AG09319 (cell line): ENCODE measurements at places on chromosomes 5 and 9.

DNA sequence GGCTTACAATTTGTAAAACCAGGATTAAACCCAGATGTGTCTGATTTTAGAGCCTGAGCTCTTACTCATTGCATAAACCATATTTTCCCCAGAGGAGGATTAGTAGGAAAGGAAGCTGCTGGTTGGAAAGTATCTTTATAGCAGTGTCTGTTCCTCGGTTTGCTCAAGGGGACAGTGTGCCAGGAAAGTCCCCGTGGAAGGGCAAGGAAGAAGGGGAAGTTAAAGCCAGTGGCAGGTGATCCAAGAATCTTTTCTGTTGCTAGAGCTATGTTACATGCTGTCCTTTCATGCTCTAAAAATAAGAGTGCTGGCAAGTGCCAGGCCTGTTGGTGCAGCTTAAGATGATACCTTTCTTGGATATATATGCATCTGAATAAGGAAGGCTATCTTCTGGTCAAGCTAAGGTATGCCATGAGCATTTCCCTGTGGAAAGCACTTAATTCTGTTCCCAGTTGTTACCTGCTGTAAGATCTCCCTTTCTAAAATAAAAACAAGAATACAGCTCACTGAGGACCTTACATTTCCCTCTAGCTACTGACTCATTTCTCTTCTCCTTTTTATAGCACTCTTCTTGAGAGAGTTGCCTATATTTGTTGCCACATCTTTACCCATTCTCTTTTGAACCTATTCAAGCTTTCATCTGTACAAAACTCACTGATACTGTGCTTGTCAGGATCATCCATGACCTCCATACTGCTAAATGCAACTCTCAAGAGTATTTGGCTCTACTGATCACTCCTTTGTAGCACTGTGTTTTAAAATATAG lies 8.0 kb downstream of the PDCD1LG2 start:
- no peak for DNase-seq

DNA sequence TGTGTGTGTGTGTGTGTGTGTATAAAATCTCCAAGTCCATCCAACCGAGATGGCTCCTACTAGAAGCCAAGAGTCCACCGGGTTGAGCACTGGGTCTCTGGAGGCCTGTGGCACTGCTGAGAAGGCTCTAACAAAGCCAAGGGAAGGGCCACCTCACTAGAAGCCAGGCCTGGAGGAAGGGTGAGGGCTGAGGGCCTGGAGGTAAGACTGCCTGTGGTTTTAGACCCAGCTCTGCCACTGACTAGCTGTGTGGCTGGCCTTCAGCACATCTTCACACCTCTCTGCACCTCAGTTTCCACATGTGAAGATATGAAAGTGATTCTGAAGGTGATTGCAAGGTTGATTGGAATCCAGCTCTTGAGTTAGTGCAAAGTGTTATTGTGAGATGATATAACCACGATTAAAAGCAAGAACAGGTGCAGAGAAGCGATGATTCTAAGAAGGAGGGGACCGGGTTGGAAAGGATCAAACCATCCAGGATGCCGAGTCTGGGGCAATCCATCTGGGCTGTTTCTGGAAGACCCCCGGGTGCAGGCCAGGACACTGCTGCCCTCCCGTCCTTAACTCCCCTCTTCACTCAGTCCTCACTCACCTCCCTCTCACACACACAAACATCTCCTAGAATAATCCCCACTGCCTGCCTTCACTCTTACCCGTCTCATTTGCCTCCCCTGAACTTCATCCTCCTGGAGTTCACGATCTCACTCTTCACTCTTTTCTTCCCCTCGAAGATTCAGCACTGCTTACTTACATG lies 2.3 kb downstream of the IL4 start:
- no peak for DNase-seq

DNA sequence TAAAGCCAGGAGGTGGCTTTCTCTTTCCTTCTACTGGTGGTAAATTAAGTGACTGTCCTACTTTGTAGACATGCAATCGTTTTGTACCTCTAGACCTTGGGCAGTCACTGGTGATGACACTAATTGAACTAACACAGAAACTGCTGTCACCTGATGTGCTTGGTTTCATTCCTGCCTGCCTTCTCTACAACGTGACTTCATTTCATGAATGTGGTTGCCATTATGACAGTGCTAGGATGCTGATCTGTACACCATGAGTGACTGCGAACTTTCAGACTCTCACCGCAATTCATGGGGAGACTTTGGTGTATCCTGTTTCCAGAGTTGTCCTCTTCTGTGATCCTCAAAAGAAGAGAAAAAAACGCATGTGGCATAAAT lies 47.5 kb downstream of the UBE2QL1 start:
- DNase-seq = no peak

GRCh38 chr5:171678646-171679045 lies 107.0 kb upstream of the SMIM23 start:
- DNase-seq = no peak

- no peak for DNase-seq
Observed at GRCh38 chr5:128328007-128328406, 210.0 kb downstream of the FBN2 start.

DNA sequence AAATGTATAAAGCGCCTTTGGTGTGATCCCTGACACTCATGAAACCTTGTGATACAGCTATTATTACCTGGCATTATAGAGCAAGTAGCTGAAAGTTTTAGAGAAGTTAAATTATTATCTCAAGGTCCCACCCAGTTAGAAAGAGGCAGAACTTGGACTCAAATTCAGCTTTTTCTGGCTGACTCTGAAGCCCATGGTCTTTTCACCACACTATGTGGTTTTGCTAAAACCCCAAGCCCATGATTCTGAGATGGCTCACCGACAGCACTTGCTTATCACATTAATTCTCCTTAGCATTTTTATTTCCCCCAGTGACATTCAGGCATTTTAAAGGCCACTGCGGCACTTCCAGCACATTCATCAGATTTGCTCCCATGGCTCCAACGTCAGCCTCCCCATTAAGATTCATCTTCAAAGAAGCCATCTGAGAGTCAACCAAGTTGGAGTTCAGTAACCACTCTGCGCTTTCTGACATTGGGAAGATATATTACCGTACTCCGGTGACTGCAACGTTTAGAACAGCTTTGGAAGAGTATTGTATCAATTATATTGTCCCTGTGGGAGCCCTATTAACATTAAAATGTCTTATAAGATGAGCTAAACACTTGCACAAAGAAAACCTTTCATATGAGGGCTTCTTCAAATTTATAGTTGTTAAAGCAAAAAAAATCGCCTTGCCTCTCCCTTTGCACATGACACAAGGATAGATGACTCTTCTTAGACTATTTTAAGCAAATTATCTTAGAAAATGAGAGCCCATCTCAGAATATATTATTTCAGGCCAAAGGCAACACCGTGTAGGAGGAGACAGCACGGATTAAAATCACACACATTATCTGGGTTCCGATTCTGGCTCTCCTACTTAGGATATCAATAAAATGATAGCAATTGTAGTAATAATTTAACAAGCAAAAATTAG lies 638.1 kb downstream of the ACTL7B start:
- no peak for DNase-seq

DNA sequence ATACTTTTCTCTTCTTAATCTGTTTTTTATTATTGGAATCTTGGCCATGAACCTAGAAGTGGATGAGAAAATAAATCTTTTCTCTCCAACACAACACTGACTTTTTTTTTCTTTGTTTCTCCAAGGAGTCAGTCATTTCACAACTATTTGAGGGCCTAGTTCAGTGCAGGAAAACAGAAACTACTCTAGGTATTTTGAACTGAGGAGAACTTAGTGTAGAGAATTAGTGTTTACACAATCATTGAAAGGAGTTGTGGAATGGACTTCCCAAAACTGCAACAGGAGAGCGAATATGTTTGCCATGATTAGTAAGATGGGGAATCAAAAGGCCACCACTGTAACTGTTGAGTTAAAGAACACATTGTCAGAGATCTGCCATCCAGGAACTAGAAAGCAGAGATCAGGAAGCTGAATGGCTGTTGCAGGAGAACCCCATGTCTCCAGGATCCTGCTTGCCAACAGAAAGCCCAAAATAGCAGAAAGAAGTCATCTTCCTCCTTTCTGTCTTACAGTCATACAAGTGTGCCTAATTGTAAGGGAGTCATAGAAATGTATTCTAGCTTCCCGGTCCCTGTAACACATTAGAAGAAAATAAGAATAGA lies 20.3 kb upstream of the PCDH1 start:
- no peak for DNase-seq

- DNase-seq = no peak
Observed at GRCh38 chr5:34657274-34657921, 1.3 kb downstream of the RAI14 start.

GRCh38 chr9:114247491-114247890 lies 75.4 kb upstream of the ORM1 start:
- DNase-seq = no peak

DNA sequence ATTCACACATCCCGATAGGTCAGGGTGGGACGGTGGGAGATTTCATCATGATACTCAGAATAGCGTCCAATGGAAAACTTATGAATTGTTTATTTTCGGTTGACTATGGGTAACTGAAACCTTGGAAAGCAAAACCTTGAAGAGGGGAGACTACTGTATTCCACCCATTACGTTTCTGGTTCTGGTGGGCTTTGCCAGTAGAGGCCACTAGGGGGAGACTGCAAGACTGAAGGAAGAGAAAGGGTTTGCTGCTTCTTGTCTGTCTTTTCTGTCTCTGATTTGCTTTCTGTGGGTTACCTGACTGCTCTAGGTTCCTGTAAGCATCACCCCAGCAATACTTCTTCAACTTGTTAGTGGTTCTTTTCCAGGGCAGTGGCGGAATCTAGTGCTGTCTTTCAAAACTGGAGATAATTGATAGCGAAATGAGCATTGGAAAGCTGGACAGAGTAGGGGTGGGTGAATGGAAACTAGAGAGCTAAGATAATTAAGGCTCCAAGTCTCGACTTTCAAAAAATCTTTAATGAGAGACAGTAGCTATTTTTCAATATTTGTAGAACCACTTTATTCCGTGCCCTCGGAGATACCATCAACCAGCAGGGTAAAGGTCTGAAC lies 27.0 kb downstream of the GRIN3A start:
- no peak for DNase-seq

DNA sequence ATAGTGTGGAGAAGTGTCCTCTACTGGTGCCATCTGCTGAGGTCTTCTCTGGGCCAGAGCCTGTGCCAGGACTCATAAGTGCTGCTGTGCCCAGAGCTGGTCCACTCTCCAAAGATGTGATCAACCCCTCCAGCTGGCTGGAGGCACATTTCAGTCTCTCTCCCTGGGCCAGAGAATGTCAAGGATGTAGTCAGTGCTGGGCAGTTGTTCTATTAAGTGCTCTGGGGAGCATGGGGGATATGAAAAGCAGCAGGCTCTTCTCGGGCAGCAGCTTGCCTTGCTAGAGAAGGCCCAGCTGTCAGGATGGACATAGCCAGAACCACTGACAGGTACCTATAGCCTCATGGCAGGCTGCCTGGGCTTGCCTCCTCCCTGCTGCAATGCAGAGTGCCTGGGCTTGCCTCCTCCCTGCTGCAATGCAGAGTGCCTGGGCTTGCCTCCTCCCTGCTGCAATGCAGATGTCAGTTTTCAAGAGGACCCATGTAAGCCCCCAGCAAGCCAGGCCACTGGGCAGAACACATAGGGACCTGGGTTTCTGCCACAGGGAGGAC lies 157.2 kb upstream of the PANK3 start:
- DNase-seq = no peak

DNA sequence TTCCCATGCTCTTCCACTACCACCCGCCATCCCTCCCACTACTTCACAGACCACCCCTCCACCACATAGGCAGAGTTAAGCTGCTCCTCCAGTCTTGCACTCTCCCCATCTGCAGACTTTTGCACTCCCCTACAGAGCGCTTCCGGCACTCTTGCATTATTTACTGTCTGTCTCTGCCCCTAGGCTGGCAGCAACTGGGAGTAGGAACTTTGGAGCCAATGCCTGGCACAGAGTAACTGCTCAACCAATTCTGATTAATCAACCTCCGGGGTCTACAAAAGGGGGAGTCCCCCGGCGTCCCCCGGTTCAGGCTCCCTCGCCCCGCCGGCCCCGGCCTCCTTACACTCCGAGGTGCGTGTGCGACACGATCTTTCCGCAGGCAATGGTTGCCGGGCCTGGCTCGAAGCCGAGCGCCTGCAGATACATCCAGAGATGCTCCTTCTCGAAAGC lies 498 bp downstream of the HAUS6 start:
- DNase-seq = no peak

DNA sequence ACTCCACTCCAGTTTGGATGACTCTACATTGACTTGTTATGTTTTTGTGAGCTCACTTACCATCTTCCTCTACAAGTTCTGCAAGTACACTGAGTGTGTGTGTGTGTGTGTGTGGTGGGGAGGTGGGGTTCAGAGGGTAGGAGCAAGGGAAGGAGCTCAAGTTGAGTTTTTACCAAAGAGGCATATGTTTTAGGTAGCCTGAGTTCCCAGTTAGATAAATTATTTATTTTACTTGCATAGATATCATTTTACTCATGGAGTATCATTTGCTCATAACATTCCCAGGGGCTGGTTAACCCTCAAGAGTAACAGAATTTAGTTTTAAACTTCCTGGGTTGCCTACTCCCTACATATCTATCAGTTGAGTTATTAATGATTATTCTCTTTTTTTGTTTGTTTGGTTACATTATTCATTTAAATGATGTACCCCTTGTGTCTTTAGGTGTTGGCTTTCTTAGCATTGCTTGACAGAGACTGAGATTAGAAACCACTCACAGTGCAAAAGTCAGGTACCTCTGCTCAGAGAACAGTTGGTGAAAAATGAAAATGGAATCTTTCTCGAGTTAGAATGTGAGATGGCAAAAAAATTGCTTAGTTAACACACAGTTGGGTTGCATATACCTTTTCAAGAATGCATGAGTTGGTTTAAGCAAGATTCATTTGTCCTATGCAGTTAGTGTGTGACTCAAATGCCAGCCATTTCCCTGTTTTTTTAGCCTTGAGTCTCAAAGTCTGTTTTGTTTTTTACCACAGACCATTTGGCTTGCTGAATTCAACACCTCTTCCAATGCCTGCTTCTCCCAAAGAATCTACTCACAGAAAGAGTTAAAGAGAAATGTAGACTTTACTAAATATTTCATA lies 29.2 kb downstream of the TNFSF8 start:
- no peak for DNase-seq

DNA sequence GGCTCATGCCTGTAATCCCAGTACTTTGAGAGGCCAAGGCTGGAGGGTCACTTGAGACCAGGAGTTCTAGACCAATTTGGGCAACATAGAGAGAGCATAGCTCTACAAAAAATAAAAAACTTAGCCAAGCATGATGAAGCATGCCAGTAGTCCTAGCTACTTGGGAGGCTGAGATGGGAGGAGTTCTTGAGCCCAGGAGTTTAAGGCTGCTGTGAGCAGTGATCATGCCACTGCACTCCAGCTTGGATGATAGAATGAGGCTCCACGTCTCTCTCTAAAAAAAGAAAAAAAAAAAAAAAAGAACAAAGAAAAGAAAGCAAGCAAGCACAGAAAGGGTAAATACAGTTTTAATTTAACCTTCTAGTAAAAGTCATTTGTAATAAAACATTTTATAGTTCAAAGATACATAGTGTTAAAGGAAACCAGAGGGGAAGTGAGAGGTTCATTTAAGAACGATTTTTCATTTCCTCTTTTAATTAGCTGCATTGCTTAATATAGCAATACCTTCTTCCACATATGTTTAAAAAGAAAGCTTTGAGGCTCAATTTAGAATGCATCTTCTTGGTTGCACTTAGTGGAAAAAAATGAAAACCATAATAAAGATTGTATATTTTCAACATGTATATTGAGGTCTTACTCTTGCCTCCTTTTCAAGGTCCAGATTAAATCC lies 14.9 kb downstream of the GAPT start:
- DNase-seq = no peak

GRCh38 chr9:79700607-79701360 lies 129.0 kb downstream of the TLE4 start:
- DNase-seq = no peak

GRCh38 chr9:134333234-134333873 lies 7.1 kb downstream of the RXRA start:
- no peak for DNase-seq
